ENCODE measurements at places on chromosomes 3 and 15.

- no peak for DNase-seq
Measured at GRCh38 chr3:155335724-155336354, 42.4 kb upstream of the STRIT1 start.

GRCh38 chr3:106086636-106087035 lies 217.8 kb upstream of the CBLB start:
- DNase-seq: no peak

DNA sequence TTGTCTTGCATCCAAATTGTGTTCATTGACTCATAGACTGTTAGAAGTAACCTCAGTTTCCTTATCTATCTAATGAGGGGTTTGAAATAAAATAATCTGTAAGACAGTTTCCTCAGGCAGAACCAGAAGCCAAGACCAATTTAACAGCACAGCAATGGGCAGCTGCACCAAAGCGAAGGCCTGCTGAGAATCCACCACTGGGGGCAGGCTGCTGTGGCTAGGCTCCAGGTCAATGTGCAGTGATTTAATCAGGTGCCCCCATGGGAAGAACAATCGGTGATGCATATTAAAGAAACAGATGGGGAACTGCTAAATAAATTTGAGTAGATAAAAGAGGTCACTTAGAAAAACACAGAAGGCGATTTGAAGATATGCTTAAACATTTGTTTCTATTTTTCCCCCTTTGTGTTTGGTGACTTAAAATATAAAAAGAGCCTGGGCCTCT lies 28.0 kb upstream of the TMOD3 start:
- peak; percentile 10 for DNase-seq

DNA sequence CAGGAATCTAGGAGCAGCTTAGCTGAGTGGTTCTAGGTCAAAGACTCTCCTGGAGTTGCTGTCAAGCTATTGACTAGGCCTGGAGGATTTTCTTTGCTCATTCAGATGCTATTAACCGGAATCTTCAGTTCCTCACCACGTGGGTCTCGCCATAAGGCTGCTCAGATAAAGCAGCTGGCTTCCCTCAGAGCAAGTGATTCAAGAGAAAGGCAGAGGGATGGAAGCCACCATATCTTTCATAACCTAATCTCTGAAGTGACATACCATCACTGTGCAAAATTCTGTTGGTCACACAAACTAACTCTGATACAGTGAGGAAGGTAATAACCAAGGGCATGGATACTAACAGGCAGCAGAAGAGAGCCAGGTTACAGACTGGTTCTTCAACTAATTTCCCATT lies 72.7 kb upstream of the FLNB start:
- no peak for DNase-seq

DNA sequence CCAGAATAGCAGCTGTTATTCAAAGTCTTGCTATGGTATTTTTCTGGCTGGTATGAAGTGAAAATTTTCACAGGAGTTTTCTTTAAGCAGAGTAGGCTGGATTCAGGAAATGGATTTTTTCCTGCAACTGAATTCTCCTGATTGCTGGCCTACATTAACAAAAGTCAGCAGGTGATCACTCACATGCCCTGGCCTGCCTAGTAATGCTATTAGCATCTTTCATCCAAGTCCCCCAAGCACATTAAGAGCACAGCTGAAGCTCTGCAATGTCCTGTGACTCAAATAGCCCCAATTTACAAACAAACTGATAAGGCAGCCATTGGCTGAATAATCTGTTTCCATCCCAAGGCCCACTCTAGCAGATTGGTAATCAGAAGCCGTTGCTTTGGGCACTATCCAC lies 688.3 kb upstream of the LMCD1 start:
- no peak for DNase-seq

- peak; percentile 18 for DNase-seq
Measured at GRCh38 chr15:73051391-73051806, 864 bp upstream of the NEO1 start.

- no peak for DNase-seq
Measured at GRCh38 chr3:14861446-14862302, 42.9 kb downstream of the FGD5 start.

GRCh38 chr3:82067420-82067819 lies 306.0 kb upstream of the GBE1 start:
- DNase-seq: no peak

DNA sequence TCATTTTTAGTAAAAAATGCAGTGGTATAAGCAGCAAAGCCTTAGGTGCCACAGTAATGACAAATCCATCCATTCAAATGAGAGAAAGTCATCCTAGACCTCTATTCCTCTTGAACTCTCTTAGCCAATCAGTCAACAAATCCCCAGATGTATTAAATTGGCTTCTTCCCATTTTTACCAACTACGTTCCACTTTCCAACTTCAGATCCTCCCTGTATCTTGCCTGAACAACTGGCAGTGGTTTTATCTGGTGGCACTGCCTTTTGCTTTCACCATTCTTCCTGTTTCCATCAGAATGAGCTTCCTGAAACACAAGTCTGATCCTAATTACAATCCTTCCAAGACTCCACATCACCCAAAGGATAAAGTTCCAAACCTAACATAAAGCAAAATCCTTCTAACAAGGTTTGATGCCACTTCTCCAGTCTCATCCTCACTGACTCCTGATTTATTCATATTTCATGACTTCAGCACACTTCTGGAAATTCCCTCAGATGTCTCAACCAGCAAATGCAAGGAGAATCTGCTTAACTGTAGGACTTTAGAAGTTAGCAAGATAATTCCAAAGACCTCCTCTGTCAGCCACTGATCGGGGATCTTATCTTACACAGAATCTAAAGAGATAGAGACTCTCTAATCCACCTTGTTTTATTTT lies 69.8 kb upstream of the SLC4A7 start:
- no peak for DNase-seq

DNA sequence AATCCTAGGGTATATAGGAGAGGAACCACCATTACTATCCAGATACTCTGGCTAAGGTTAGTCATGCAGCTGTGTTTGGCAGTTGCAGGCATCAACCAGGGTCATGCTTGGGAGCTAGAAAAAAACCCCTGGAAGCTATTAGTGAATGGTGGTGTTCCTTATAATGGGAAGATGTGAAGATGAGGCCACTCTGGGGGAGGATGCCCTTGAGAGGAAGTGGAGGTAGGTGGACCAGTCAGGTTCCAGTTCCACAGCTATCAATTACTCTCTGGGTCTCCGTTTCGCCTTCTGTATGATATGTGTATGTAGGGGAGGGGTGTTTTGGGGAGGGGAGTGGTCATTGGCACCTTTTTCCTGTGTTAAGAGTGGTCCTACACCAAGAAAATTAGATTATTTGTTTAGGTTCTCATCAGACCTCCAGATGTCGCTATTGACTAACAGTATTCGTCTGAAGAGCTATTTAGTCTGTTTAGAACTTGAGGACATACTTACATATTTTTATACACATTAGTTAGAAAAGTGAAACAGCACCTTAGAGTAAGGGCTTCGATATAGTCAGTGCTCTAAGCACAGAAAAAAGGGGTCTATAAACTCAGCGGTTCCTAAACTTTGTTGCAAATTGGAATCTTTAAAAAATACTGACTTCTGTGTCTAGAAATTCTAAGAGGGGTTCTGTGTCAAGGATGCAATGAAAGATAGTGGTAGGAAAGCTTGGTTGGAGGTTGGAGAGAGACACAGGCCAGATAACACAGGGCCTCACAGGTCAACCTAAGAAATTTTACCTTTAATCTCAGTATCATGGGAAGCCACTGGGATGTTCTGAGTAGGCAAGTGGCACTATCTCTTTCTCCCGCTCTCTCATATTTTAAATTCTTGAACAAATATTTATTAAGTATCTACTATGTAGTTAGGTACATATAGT lies 9.1 kb upstream of the HPS3 start:
- DNase-seq: no peak

DNA sequence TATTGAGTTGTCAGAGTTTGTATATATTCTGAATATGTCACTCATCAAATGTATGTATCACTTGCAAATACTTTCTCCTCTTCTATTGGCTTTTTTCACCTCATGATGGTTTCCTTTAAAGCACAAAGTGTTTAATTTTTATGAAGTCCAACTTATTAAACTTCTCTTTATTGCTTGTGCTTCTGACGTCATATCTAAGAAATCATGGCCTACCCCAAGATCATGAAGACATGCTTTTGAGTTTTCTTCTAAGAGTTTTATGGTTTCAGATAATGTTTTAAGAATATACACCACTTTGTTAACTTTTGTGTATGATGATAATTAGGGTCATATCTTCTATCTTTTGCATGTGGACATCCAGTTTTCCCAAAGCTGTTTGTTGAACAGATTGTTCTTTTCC lies 417.2 kb upstream of the ATP10A start:
- no peak for DNase-seq

DNA sequence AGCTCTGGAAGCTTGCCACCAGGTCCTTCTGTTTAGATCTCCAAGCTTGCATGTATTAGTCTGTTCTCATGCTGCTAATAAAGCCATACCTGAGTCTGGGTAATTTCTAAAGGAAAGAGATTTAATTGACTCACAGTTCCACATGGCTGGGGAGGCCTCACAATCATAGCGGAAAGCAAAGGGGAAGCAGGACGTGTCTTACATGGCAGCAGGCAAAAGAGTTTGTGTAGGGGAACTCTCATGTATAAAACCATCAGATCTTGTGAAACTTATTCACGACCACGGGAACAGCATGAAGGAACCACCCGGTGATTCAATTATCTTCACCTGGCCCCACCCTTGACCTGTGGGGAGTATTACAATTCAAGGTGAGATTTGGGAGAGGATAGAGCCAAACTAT lies 147.0 kb upstream of the PROK2 start:
- no peak for DNase-seq

DNA sequence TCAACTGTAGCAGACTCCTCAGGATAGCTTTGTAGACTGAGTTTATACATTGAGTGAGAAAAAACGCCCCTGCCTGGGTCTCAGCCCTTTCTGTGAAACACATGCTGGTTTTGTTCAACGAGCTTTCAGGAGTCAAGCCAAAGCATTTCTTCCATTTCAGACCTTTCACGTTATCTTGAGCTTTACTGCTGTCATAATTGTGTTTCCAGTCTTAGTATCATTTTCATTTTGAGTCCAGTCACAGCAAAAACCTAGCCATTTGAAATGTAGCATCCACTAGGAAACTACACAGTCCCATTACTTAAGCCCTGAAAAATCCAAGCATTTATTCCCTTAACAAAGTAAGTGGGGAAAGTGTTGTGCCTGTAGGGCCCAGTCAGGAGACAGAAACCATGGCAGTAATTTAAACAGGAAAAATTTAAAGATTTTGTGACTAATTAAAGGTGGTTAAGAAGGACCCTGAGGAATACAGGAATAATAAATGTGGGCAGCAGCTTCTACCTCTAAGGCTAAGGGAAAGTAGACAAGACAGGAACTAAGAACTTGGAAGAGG lies 110.1 kb upstream of the ABHD17C start:
- DNase-seq: no peak

DNA sequence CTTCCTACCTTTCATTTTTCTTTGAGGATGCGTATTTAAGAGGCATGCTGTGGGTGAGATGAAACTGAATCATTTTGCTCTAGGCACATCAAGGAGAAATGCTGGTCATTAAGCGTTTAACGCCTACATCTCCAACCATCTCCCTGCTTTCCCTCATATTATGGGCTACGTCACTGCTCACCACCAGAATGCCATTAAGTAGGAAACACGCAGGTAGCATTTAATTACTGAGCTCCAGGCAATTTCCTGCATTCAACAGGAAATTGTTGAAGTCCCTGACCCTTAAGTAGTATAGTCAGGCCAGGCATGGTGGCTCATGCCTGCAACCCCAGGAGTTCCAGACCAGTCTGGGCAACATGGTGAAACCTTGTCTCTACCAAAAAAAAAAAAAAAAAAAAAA lies 66.1 kb downstream of the CHSY1 start:
- no peak for DNase-seq

DNA sequence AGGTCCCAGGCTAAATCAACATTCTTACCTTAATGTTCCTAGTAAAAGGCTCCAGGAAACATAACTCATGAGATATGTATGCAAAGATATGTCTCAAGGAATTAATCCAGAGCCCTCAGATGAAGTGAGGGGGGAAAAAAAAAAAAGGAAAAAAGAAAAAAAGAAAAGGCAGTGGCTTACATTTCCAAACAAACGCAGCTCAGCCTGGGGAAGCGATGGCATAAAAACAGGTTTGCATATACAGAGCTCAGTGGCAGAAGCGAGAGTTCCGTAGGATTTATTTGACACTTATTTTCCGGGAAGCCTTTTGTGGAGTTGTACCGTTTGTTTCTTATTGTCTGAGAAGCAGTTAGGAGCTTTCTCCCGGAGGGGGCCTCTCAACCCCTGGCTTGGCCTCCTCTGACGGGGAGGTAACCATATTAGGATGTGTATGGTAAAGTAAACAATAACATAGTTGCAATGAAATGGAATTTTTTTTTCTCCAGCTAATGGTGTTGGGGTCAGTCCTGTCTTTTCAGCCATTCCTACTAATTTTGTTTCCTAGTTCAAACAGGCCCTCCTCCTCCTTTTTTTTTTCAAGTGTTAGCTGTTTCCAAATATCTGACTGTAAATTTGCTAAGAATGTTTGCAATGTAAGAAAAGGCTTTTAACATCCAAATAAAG lies 338.6 kb downstream of the FOXP1 start:
- DNase-seq: no peak

DNA sequence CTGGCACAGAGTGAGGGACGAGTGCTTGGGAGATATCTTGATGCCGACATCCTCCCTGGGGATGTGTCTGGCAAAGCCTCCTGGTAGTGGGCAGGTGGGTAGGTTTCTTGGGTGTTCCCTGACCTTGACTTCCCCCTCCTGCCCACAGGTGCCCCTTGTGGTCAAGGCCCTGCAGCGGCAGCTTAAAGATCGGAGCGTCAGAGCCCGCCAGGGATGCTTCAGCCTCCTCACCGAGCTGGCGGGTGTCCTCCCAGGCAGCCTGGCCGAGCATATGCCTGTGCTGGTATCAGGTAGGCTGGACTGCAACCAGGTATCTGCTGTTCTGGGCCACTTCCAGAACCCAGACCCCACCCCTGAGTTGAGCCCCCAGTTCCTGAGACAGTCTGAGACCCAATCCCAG lies 19.2 kb downstream of the CAND2 start:
- DNase-seq: no peak

DNA sequence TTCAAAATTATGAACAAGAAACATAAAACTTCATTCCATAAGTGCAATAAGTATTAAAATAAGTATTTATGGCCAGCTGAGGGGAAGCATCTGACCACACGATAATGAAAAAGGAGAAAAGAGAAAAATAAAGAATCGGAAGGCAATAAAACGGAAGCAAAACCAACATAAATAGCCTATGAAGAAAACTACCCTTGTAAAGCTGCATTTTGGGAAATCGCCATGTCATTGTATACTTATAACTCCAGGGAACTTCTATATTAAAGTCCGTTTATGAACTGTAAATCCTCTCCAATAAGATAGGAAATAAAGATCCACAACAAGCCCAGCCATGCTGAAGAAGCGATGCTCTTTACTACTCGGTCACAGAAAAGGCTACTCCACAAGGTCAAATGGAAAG lies 47.7 kb downstream of the MORC1 start:
- no peak for DNase-seq

- DNase-seq: no peak
Measured at GRCh38 chr3:66457252-66457651, 43.6 kb downstream of the LRIG1 start.

DNA sequence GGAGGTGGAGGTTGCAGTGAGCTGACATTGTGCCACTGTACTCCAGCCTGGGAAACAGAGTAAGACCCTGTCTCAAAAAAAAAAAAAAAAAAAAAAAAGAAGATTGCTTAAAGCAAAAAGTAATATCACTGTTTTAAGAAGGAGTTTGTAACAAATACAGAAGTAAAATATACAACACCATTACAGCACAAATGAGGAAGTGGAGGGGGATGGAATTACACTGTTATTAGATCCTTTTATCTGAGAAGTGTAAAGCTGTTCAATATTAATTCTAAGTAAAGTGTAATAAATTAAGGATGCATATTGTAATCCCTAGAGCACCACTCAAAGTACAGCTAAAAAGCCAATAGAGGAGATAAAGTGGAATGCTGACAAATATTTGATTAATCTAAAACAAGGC lies 47.0 kb upstream of the SNRPA1 start:
- DNase-seq: no peak
